ENCODE measurements at places on chromosomes 5 and 9.

DNA sequence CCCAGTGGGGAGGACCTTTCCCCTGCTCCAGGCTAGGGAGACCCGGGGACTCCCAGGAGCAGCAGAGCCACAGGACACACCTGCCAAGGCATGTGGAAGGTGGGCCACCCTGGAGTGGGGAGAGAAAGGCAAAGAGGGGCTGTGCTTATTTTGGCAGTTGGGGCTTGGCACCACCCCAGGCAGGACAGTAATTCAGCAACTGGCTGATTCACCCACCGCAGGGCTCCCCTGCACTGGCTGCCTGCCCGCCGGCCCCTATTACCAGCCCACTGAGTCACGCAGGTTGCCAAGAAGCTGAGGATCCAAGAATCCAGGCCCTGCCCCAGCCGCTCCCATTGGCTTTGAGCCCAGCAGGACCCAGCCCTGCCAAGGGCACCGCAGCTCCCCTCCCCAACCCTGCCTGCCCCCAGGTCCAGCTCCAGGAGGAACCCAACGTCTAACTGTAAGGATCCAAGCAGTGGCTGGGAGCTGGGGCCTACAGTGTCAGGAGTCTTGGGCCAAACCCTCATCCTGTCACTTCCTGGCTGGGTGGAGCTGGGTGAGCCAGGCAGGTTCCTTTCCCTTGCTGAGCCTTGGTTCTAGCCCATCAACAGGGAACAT is 14.2 kb upstream of the RALGDS start:
- DNase-seq: no peak

DNA sequence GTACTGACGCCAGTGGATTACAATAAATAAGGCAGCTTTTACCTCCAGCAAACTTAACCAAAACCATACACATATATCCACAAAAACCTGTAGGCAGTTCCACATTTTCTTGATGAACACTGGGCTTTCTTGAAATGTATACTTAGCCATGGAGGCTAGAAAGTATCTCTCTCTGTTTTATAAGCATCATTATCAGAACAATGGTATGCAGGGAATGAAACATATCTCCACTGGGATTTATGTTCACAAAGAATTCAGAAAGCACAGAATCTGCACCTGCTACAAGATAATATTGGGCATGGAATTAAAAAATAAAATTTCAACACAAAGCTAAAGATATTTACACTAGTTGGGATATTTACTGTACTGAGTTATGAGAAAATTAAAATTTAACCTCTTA is 126.1 kb upstream of the RASA1 start:
- DNase-seq: no peak

DNA sequence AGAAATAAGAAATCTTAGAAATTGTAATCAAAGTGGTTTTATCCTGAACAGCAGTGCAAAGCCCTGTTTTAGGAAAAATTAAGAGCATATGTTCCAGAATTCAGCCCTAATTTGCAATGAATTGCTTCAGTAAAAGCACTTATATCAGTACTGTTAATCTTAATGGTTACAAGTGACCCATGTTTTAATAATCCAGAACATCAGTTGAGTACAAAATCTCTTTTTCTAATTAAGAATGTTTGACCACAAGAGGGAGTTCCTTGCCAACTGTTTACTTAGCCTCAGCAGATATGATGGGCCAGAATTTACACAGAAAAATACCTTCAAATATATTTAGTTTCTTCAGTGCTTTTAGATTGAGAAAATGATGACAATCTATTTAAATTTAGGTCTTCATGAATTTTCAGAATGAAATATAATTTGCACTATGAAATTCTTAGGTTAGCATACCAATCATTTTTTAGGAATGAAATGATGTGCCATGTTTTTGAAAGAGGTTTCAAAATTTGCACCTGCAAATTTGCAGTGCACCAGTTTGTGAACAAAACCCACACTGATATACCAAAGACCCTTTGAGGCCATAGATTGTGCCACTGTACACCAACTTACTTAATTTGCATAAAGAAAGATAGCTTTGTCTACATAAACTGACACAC is 926.3 kb upstream of the ARRDC3 start:
- DNase-seq: no peak

GRCh38 chr9:74172874-74173273 is 324.3 kb upstream of the RORB start:
- DNase-seq: no peak

DNA sequence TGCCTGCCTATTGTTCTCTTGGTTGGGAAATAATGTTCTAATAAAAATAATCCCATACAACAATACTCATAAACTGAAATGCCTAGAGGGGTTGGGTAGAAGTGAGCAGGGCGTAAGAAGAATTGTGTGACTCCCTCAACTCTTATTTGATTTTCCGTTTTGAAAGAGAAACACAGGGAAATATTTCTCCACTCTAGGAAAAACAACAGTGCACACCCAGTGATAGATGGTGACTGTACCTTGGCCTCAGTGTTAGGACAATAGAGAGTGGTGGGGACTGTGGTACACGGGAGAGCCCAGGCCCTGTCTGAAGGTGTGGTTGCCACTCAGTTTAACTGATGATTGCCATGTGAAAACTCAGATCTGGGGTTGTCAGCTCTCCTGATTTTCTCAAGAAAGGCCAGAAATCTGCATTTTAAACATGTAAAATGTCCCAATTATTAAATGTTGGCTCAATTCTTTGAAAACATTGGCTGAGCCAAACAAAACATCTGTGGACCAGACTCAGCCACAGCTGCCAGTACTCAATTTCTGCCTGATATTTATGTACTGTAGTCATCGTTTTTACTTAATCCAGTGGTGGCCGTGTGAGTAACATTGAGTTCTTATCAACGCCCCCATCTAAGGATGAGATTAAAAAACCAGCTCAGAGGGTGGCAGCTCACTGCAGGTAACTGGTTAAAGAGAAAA is 103.8 kb upstream of the ZNF618 start:
- DNase-seq: no peak

DNA sequence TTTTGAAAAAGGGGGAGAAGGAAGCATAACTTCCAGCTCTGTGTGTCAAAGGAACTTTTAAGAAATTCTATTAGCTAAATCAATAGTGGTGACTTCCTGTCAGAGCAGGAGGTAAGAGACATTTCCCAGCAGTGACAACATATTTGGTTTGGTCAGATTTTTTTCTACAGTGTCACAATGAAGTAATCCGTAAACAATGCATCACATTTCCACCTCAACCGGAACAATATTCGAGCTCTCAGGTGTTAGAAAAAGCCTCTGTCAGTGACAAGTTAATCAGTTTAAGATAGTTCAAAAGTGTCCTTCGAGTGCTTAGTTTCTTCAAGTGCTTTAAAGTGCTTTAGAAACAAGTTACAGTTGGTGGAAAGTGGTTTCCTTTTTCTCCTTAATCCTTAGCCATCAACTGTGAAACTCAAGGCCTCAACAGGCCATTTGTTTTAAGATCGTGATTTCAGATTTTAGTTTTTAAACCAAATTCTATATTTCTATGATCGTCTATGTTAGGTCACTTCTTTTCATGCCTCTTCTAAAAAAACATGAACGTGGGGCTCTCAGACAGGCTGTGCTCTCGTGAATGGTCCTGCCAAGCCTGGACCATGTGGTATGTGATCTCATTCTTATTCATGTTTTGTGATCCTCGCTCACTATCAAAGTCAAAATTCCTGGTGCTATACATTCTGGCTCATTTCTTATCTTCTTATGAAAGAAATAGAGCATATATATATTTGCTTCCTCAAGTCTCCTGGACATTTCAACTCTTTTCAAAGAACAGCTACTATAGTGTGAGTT is 181.9 kb upstream of the HMHB1 start:
- no peak for DNase-seq

DNA sequence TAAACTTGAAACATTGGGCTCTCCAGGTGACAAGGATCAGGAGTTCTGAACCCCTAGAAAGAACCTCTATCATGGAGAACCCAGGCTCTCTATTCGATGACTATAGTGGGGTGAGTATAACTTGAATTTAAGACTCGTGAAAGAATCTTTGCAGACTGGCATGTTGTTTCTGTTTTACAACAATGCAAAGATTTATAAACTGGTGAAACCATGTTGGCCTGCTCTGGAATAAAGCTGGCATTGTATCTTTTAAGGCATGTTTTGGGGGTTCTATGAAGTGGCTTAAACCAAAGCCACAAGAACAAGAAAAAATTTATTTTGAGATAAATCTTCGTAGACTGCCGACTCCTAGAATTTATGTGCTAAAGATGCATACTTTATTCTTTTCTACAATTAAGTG is 9.8 kb upstream of the GDNF start:
- no peak for DNase-seq

- DNase-seq: no peak
Measured at GRCh38 chr5:78129597-78129996, 164.9 kb downstream of the AP3B1 start.
